NCI-H446 treated with DMSO at 0.1 percent for 48 hours (cell line): ENCODE measurements at places on chromosomes 1 and 21.

GRCh38 chr1:33397125-33397506, 33.8 kb downstream of the PHC2 start:
- no peak for DNase-seq

- DNase-seq: no peak
Observed at GRCh38 chr1:94334764-94335163, 83.4 kb upstream of the ABCD3 start.

GRCh38 chr1:36458910-36459309, 5.3 kb downstream of the MRPS15 start:
- DNase-seq: no peak

DNA sequence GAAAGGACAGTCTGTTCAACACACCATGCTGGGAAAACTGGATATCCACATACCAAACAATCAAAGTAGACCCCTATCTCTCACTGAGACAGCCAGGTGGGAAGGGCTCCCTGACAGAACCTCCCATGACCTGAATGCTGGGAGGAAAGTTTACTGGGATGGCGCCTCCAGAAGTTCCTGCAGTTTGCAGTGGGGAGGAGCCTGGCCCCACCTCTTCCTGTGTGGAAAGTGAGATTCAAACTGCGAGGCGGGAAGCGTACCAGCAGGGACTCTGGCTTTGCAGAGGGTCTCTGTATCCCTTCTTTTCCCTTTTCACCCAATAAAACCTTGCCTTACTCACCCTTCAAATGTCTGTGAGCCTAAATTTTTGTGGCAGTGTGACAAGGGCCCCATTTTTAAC, 190.7 kb downstream of the HHIPL2 start:
- DNase-seq: no peak

GRCh38 chr1:10387677-10388386, 11.0 kb upstream of the PGD start:
- no peak for DNase-seq

DNA sequence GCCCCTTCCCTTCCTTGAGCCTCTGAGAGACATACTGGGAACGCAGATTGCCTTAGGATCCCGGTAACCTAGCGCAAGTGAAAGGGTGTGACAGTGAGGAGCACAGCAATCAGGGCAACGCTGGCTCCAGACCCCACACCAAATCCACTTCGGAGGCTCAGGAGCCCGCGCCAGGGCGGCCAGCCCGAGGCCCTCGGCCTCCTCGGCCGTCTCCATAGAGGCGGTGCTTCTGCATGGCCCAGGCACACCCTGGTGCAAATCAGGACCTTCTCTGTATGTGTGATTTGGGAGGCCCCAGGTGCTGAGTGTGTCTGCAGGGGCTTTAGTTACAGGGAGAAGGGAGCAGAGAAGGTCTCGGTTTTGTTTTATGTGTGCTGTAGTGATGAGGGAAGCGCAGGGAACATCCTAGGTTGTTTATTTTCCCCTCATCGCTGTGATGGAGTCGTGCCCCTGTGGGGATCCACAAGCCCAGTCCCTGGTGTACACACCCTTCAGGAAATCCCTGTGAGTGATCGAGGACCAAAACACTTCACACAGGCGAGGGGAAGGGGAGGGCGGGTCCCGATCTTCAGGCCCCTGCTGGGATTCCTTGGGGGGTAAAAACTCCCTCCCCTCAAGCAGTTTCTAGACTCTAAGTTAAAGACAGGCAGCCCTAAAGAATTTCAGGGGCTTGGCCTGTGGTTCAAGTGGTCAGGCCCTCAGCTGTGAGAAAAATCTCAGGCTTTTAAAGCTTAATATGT, 9.4 kb downstream of the KIAA1614 start:
- DNase-seq: no peak

GRCh38 chr1:67142931-67143330, 8.2 kb upstream of the C1orf141 start:
- no peak for DNase-seq

DNA sequence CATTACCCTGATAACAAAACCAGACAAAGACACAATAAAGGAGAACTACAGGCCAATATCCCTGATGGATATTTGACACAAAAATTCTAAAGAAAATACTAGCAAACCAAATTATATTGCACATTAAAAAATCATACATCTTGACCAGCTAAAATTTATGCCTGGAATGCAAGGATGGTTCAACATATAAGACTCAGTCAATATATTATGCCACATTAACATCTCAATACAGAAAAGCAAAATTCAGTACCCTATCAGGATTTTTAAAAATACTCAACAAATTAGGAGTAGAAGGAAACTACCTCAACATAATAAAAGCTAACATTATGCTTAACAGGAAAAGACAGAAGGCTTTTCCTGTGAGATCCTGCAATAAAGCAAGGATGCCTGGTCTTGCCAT, 177.1 kb downstream of the MAGI3 start:
- no peak for DNase-seq

DNA sequence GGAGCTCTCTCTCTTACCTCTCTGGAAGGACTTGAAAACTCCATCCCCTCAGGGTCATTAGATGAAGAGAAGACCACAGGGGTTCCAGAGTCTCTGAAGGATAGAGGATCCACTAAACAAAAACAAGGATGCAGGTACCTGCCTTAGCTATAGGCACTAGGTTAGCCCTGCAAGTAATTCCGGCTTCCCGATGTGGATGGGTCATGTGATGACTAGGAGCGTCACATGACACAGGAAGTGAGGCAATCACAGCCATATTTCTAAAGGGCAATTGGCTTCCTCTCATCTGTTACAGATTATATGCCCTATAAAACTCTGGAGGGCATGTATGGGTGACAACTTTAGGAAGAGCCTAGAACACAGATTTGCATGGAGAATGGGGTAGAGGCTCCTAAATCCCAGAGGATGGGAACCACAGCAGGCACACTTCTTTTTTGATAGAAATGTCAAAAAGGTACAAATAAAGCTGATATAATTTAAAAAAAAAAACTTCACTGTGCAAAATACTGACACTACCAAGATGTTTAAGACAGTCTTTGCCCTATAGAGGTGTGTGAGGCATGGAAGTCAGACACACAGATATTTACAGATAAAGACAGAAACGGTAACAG, 14.1 kb downstream of the ENTREP3 start:
- DNase-seq: peak; percentile 71

GRCh38 chr1:46408356-46409062, 14.4 kb downstream of the FAAH start:
- DNase-seq: no peak

DNA sequence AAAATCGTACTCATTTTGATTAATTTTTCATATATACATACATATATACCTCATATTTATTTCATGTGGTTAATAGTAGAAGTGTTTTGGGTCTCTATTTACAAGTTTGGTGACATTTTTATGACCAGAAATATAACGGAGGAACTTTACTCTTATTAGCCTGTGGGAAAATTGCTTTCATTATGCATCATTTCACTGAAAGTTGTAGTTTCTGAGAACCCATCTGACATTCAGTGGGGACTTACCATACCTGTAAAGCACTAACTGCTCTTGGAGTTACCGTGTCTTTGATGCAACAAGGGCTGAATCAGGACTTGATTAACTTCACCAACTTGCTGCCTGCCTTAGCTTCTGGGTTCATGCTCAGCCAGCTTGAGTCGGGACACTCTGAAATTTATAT, 49.9 kb upstream of the ITPKB start:
- DNase-seq: no peak

GRCh38 chr1:94621395-94621794, 79.8 kb upstream of the F3 start:
- no peak for DNase-seq

GRCh38 chr1:244918421-244919319, 54.3 kb upstream of the HNRNPU start:
- DNase-seq: peak; percentile 11

- DNase-seq: no peak
Observed at GRCh38 chr1:109669246-109669948, 1.5 kb downstream of the GSTM2 start.

- no peak for DNase-seq
Observed at GRCh38 chr1:52920791-52921291, 699 bp downstream of the ECHDC2 start.

DNA sequence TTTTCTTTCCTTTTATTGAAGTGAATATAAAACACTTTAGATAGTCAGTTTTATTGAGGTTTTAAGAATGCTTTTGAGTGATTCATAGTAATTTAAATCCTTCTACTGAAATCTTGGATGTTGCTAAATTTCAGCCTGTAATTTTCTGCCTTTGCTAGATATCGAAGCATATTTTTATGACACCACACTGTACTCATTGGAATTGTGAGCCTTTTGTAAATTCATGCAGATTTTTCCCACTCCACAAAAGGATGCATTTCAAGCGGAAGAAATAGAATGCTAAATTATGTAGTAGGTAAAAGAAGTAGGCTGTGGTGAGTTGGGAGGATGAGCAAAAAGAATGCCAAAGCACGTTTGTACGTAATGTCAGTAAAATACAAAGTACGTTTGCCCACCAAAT, 13.8 kb downstream of the SNX7 start:
- DNase-seq: peak; percentile 23

GRCh38 chr1:184958554-184959353, 15.6 kb downstream of the NIBAN1 start:
- no peak for DNase-seq

- no peak for DNase-seq
Observed at GRCh38 chr1:44034976-44035716, 3.9 kb upstream of the SLC6A9 start.

DNA sequence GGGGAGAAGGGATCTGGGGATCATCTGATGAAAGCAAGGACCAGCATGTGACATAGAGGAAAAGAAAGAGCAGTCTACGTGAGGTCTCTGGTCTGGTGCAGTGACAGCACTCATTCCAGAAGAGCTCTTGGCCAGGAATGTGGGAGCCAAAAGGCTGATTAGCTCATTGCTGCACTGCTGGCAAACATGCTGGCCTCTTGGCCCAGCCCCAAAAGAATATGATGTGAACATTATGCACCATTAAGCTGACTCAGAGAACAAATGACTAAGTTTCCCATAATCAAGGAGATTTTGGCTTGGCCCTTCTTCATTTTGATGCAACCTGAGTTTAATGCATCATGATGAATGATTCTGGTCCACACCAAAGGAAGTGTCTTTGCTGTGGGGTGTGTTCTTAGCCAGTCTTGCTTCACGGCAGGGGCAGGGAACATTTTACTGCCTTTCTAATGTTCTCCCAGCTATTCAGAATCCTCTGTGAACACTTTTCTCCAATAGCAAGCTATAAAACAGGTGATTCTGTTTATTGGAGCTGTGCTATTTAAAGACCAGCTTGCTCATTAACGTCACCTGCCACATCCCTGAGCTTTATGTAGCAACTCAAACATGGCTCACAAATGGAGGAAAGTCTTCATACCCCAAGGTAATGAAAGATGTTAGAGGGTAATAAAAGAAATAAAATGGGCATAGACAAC, 55.1 kb downstream of the PCBP3 start:
- DNase-seq: peak; percentile 75

- DNase-seq: no peak
Observed at GRCh38 chr1:2087766-2088165, 37.6 kb downstream of the PRKCZ start.

GRCh38 chr1:3366126-3367051, 88.1 kb upstream of the ARHGEF16 start:
- DNase-seq: no peak

DNA sequence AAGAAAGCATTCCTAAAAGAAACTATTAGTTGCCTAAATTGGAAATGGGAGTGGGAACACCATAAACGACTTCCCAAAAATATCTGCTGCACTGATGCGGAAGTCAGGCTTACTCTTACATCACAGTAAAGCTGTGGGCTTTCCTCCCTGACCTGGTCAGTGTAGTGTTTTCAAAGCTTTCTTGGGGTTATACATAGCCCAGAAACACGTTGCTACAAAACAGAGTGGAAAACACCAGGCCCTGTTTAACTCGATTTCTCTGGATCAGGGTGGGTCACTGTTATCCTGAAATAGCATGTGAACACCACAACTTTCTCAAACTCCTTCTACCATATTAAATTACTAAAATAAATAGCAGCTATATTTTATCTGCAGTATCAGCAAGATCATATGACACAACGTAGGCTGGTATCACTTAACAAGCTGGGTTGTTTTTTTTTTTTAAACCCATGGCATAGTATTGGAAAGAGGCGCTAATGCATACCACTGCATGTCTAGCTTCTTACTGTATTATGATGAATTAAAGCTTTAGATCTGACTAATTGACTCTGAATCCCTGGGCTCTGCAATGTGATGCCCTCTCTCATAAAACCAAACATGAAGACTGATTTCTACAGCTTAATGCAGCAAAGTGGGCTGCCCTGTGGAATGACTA, 184.6 kb downstream of the TGFB2 start:
- no peak for DNase-seq
